ENCODE measurements at places on chromosomes 1 and 21.

DNA sequence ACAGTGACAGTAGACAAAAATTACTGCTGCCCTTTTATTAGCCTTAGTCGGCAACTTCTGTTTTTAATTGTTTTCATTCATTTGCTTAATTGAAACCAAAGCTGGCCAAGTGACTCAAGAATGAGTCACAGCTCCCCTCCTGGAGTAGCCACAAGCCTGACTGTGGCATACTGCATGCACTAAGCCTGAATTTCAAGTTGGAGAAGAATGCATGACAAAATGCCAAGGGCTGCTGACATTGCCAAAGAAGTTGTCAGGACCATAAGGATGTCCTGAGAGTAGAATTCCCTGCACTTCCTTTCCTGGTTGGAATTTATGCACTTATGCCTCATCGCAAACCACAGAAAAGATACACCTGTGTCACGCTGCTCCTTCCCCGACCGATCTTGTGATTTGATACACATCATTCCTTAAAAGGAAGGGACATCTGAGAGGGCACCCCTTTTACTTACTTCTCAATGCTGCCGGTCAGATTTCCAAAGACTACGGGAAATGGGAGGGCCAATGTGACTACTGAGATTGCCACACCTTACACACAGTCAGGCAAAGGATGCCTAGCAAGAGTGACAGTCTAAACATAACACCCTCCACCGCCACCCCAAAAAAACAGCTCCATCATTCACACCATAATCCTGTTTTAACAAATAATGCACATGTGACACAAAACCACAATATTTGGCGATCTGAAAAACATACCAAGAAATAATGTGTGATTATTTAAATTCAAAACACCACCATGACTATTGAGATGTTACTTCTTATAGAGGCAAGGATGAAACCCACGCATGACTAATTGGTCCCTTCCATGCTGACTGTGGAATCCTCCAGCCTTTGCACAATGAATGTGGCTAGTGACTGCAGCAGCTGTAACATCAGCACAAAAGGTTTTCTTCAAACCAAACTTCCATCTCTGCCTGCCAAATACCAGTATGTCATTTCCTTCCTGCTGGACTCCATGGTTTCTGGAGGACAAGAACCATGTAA lies 28.2 kb downstream of the VAV3 start:
- DNase-seq, result peak; percentile 27

DNA sequence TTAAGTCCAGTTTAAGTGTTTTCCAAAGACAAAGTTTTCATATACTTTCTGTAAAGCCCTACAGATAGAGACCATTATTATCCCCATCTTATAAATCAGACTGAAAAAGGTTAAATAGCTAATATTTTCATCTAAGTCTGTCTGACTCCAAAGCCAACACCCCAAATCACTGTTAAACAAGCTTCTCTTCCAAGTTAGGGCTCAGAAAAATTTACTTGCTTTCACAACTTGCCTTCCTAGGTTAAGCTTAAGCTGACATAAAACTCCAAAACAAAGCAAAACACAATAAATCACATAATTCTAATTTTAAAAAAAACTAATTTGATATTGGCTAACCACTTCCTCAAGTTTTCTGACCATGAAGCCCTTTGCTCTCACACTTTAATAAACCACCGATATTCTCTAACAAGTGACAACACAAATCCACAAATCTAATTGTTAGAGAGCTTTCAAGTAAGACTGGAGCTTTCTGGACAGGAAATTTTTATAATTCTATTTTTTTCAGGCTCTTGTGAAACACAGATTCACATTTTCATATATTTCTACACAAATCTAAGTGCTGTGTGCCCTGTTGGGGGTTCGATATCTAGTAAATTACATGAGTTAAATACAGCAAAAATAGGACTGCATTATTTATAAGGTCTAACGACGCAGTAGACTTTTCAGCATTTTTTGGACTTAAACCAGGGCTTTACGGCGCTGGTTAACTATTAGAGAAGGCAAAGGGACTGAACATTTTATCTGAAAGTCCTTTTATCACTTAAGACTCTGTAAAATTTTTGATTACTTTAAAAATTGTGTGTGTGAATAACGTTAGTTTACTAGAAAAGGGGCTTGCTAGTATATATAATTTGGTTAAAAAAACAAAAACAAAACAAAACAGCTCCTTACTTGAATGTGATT lies 2.1 kb downstream of the GNG12 start:
- no peak for DNase-seq

- no peak for DNase-seq
Measured at GRCh38 chr1:80918380-80918779, 882.4 kb upstream of the ADGRL2 start.

DNA sequence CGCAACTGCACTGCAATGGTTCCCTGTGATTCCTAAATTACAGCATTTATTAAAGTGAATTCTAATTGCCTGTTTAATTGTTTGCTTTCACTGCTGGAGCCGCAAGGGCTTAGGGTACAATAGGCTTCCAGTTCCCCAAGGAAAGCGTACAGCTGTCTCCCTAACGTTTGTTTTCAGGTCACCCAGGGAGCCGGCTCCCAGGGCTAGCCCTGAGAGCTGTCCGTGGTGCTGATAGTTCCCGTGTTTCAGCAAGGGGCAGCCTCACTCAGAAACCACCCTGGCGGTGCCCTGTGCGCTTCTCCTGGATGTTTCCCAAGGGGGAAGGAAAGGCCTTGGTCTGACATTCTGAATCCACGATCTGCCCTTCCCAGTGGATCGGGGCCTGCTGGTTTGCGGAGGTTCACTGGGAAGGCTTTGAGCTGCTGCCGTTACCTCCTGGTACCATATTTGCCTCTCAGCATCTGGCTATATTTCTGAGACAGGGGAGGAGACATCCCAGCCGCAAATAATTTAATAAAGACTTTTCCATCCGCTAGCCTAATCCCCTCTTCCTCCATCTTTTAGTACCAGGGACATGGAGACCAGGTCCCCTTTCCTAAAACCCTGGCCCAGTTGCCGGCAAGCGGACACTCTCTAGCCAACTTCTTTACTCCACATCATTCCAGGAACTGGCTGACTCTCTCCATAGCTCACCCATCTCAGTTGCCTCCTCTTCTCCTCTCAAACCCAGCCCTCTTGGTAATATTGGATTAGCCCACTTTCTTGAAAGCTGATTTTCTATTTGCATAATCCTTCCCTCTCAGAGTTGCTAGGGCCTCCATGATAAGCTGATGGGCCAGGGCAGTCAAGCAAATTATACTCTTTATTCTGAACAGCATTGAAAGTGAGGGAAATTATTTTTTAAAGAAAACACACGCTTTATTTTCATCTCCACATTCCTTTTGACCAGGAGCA lies 149.0 kb downstream of the IGSF21 start:
- DNase-seq, result peak; percentile 8

GRCh38 chr1:33346927-33347649 lies 26.2 kb upstream of the A3GALT2 start:
- DNase-seq, result no peak
